ENCODE measurements at places on chromosomes 7 and 10.

GRCh38 chr7:19560111-19560883 is 148.5 kb downstream of the POLR1F start:
- DNase-seq: no peak

DNA sequence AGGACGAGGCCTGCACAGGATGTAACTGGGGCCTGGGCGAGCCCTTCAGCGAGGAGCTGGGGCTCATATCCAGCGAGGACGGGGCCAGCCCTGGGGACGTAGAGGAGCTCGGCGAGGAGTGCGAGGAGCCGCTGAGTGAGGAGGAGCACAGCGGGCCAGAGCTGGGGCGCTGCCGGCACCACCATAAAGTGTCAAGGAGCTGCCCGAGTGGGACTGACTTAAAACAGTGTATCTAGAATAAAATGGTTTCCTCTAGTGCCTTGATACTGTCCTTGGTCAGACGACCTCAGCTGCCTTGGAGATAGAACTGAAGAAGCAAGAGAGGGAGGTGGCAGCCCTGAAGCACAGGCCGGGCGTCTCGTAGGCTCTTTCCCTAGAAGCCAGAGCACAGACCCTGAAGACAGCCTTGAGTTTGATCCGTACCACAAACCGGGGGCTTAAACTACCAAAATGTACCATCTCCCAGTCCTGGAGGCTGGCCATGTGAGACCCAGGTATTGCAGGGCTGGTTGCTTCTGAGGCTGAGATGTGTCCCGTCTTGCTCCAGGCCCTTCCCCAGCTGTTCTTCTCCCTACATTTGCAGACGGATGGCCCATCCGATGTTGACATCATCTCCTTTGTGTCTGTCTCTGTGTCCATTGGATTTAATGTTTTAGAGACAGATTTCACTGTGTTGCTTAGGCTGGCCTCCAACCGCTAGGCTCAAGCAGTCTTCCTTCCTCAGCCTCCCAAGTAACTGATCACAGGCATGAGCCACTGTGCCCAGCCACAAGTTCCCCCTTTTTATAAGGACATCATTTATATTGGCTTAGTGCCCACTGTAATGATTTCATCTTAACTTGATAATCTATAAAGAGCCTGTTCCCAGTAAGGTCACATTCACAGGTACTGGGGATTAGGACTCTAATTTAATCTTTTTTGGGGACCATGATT is 35.8 kb downstream of the DNAJB6 start:
- DNase-seq: no peak

DNA sequence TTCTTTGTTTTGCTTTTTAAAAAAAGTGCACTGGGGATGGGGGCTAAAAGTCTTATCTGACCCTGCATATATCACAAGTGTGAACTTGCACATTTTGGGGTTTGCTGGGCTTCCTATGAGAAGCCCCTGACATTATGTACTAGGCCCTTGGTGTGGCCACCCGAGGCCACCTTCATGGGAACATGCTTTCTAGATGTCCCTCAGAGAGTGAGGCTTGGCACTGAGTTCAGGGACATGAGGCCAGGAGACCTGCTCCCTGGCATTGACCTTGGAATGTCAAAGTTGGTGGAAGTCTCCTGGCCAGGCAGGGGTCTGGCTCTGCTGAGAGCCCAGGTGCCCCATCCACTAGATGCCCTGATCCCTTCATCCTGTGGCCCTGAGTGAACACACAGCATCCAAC is 536.2 kb downstream of the TCERG1L start:
- DNase-seq: no peak

DNA sequence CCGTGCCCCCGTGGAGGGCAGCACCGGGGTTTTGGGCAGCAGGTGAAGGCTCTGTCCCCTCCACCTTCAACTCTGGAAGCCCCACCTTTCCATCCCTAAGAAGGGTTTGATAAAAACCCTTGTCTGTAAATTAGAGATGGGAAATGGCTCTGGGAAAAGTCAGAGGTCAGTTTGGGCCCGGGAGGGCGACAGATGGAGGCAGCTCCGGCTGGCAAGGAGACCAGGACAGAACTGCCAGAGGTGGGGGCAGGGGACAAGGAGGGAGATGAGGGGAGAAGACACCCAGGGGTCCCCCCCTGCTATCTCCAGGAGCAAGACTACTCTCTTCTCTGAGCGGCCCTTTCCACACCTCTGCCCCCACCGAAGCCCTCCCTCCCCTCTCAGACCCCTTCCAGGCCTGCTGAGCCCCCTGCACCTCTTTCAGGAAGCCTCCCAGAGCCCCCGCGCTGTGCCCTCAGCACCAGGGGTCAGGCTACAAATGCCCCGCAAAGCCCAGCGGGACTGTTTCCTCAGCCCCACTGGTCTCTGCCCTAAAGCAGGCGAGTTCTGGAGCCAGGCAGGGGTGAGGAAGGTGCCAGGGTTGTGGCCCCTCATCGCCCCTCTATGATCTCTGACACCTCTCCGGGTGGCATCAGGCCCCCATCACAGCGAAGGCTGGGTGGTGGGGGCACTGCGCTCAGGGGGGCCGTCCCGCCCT is 980 bp upstream of the SH2B2 start:
- no peak for DNase-seq

- DNase-seq: no peak
Measured at GRCh38 chr10:11186374-11186773, 168.7 kb downstream of the CELF2 start.

GRCh38 chr7:87091487-87092066 is 32.1 kb upstream of the ELAPOR2 start:
- no peak for DNase-seq

- no peak for DNase-seq
Measured at GRCh38 chr7:136883046-136883445, 14.6 kb downstream of the CHRM2 start.

GRCh38 chr10:4541292-4541691 is 284.7 kb upstream of the AKR1E2 start:
- DNase-seq: no peak

GRCh38 chr7:40700653-40701421 is 566.0 kb downstream of the SUGCT start:
- no peak for DNase-seq

All from nephron progenitor cell (in vitro differentiated cells).